Cerebellar nuclear complex (tissue), 1 donor: ENCODE measurements at places on chromosomes 3 and 15.

DNA sequence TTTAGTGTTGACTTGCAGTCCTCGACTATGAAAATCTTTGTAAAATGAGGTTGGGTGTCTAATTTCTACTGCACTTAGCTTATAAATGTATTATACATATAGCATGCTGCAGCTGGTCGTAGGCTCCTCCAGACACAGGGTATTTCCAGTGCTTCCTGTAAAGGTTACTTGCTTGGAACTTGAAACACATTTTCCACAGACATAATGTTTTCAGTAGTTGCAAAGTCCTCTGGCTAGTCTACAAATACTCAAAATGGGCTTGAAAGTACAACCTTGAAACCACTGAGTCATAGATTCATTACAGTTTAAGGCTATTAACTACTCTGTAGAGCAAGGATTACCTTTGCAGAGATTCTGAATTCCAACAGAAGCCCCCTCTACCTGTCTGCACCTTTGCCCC is 464.1 kb downstream of the RAP2B start:
- DNase-seq: no peak

GRCh38 chr15:29636140-29636539 is 186.1 kb downstream of the TJP1 start:
- DNase-seq: no peak

DNA sequence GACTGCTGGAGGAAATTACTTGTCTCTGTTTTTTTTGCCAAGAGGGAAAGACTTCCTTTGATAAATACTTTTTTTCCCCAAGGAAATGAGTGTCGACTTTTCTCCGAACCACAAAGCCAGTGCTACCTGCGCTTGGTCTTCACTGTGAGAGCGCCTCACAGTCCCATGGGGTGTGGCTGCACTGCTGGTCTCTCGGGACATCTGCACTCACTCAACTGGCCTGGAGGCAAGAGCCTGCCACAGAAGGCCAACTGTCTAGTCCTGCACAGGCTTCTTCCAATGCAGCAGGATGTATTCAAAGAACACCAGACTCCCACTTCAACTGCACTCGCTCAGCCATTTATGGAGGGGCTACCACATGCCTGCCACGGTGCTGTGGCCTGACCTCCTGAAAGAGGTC is 40.6 kb upstream of the CGNL1 start:
- DNase-seq: no peak

- no peak for DNase-seq
Measured at GRCh38 chr3:143298886-143299535, 179.4 kb downstream of the CHST2 start.

GRCh38 chr15:94443186-94443585 is 211.8 kb downstream of the MCTP2 start:
- DNase-seq: no peak

- no peak for DNase-seq
Measured at GRCh38 chr3:73394240-73394639, 230.5 kb downstream of the PDZRN3 start.

GRCh38 chr15:58702233-58702632 is 47.3 kb downstream of the ADAM10 start:
- no peak for DNase-seq

DNA sequence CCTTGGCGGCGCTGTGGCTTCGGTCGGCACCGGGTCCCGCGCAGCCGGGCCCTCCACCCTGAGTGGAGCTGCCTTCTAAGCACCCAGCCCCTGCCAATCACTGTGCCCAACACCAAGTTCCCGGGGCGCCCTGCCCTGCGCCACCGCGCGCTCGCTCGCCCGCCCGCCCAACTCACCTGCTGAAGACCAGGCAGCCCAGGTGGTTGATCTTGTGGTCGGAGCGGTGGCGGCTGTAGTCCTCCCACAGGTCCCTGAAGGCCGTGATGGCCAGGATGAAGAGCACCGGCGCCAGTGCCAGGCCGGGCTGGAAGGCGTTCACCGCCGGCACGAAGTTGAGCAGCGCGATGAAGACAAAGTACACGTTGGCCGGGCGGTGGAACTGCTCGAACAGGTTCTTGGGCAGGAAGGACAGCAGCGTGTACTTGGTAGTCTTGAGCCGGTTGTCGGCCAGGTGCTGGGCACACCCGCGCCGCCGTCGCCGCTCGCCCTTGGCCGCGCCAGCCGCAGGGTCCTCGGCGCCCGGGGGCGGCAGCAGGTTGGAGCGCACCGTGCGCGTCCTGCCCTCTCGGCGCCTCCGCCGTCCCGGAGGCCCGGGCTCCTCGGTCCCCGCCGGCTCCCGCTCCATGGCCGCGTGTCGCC is 536 bp downstream of the ATP10A start:
- no peak for DNase-seq

DNA sequence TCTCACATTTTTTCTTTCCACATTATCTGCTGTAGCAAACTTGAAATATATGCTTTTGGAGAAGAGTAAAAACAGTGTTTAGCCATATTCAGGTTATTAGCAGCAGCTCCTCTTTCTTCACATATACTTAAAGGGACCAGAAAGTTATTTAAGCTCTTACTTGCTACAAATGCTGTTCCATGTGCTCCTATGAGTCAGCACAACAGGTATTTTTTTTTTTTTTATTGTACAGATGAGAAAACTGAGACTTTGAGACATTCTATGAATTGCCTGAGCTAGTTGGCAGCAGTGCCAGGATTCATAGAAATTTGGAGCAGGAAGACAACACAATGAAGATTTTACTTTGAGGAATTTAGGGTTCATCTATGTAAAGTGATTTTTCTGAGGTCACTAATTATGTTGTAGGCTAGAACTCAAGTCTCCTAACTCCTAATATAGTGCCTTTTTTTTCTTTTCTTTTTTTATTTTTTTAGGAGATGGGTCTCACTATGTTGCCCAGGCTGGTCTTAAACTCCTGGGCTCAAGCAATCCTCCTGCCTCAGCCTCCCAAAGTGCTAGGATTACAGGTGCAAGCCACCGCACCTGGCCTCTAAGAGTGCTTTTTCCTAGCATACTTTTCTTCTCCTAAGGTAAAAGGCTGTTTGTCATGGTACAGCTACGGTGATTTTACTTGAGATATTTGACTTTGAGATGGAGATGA is 23.6 kb downstream of the SETD5 start:
- no peak for DNase-seq

GRCh38 chr15:32840507-32841245 is 122.9 kb downstream of the GREM1 start:
- DNase-seq: no peak

DNA sequence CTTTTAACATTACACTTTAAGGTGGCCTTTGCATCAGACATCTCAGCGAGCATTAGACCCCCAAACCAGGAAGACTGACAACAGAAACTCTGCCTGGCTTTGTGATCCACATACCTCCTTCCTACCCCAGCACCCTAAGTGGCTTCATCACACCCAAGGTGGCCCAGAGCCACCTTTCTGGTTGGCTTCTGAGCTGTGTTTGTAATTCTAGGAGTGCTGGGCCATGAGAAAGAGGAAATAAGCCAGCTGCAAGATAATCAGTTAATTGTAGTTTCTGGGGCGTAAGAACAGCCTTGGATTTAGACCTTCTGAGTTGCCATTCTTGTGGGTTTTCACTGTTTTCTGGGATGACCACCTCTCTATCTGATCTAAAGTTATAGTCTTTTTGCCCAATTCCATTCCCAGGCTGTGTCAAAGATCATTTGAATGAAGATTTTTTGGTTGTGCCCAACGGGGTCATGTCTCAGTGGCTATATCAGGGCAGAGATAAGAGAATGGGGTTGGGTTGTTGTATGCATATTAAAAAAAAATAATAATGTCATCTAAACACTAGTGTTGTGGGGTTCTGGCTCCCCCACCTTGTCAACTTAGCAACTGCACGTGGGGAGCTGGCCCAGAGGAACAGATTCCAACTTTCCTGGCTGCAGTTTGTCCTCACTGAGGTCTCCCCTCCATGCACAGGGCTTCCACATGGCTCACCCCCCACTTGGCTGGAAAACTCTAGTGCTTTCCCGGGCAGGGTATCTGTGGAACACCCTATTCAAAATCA is 234.8 kb upstream of the WNT5A start:
- DNase-seq: no peak

- DNase-seq: no peak
Measured at GRCh38 chr15:35562641-35563040, 16.7 kb upstream of the DPH6 start.

GRCh38 chr15:93305306-93305705 is 216.3 kb upstream of the RGMA start:
- DNase-seq: no peak

DNA sequence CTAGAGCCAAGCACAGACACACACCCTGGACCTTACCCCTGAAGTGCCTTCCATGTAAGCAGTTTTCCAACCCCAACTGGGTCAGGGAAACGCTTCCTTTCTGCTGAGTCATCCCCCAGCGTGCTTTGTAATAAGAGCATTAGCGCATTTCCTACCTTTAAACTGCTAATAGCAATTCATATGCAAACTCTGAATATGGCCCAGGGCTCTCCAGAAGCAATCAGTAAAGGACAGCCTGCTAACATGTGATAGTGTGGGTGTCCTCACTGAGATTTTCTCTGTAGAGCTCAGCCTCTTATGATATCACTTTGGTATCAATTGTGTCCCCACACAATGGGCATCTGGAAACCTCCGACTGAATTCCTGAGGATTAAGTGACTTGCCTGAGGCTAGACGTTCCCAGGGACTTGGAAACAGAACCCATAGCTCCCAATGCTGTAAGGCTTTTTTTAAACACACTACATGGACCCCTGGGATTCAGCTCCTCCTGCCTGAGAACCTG is 5.6 kb downstream of the GABRB3 start:
- DNase-seq: no peak

DNA sequence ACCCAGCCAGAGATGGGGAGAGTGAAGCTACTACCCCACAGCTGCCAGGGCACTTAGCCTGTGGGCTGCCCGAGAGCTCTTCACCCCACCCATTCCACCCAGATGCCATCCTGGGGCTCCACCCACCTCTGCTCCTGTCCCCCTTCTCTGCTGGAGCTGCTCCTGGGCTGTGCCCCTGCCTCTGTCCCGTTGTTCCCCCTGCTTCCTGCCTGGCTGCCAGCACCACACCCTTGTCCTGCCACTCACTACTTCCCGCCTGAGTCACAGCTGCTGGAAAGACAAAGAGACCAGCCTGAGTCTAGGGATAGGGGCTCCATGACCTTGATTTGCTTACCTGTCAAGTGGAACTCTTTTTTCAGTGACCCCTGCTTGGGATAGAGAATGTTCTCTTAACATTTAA is 12.4 kb downstream of the GNAI2 start:
- DNase-seq: no peak

- DNase-seq: no peak
Measured at GRCh38 chr3:159950156-159950898, 38.3 kb upstream of the IL12A start.

GRCh38 chr15:39287322-39288195 is 293.3 kb upstream of the THBS1 start:
- DNase-seq: no peak

DNA sequence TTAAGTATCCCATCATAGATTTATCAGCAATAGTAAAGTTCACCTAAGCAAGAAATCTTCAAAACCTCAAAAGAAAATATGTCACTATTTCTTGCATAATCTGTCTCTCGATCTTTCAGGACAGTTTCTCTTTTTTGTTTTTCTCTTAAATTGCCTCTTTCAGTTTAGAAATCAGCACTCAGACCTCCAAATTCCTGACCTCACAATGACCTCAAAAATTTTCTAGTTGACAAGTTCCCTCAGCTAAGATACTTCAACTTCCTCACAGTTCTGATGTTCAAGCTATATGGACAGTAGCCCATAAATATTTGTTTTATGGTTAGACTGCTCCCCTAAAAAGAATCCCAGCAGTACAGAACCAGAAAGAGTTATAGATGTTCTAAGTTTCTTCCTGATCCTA is 24.1 kb downstream of the SLC24A5 start:
- DNase-seq: no peak

- DNase-seq: no peak
Measured at GRCh38 chr15:31078471-31078870, 23.1 kb downstream of the TRPM1 start.

DNA sequence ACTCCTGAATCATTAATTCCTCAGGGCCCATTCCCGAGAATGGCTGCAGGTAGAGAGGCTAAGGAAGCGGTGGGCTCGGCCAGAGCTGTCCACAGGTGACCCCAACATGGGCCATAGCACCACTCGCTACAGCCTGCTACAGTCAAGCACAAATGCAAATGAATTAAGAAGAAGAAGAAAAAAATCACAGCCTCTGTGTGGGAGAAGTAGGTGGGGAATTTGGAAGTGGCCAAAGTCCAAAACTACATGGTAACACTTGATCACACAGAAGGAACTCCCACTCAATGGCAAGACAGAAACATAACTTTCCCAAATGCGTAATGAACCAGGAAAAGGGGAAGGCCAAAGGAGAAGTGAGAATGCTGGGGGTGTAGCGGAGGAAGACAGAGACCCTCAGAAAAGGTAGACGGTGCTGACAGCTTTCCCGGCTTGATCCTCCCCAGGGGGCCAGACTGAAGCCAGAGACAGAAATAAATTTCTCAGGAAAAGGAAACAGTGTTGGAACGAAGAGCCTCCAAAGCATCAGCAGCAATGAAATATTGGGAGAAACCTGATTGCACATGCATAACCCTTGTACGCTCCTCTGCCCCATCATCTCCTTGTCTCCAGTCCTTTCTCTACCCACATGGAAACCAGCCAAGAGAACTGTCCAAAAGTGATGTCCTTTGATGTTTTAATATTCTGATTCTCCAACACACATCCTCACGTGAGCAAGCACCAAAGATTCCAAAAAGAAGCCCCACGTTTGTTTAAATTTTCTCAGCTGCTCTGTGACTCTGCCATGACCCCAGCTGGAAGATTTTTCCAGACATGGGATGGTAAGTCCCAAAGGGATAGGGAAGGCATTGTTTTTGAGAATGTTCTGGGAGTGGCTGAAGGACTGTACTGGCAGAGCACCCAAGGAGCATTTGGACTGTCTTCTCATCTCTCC is 107.6 kb downstream of the OXNAD1 start:
- DNase-seq: no peak

DNA sequence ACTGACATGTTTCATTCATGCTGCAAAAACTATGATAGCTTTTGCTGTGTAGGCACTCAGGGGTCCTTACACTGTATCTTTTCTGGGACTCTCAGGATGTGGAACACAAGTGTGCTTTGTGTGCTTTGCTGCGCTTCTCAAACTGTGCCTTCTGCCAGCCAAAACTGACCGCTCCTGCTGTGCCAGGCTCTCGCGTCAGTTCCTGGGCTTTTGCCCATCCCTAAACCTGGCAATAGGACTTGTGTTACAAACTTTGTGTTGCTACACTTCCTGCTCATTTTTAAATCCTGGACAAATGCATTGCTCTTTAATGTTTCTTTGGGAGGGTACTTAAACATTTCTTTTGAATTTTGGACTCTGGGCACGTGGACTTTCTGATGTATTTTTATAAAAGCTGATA is 60.3 kb downstream of the DIPK2A start:
- peak; percentile 17 for DNase-seq

DNA sequence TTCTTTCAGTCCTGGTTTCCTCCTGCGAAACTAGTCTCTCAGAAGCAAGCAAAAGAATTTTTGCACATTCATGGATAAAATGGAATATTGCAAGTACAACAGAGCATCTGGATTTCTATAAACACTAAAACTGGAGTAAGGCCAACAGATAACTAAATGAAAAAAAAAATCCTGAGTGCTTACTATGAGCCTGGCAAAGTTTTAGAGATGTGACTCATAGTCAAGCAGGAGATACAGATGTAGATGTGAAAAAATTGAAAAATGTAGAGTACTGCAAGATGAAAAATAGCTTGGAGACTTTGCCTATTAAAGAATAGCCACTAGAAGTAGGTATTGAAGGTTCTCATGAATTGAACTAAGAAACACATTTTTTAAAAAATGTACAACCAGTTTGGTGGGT is 397.4 kb downstream of the OTOL1 start:
- DNase-seq: no peak
